CMK (cell line): ENCODE measurements at places on chromosomes 1 and 21.

GRCh38 chr1:102472520-102472919 is 475.8 kb upstream of the OLFM3 start:
- no peak for DNase-seq

- no peak for DNase-seq
Observed at GRCh38 chr21:45981151-45982091, at the start of gene COL6A1. TSS of gene COL6A1 (plus strand) at chr21:45981770. CDS start at chr21:45981851, 81 bp downstream.

GRCh38 chr1:238752327-238752726 is 634.0 kb upstream of the CHRM3 start:
- DNase-seq = no peak

DNA sequence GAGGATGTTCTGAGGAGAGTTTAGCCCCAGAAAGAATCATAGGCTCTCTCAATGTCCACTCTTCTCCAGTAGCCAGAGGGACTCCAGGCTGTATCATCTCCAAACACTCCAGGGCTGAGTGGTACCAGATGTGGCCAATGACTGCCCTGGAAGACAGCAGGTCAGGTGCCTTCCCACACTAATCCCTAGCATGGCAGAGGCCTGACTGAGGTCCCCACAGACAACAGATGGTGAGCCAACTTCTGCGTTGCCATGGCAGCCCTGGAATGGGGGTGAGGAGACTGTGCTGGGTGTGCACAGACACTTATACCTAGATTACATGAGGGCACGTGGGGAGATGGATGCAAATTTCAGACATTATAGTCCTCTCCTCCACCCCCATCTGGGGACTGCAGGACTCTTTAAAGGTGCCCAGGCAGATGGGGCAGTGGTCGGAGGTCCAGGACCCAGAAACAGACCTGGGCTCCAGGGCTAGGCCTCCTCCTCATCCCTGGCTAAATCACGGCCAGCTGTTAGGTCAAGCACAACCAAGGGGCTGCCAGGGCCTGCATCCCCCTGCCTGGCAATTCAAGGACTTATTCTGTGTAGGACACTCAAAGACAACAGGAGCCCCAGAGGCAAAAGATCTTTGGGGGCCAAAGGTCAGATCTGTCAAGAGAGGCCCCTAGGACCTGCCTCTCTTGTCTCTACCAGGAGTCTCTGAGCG is 42.9 kb downstream of the CAMK2N1 start:
- no peak for DNase-seq

- DNase-seq = no peak
Observed at GRCh38 chr21:36706482-36706852, 7.6 kb downstream of the SIM2 start.
